Activated naive CD8-positive, alpha-beta T cell treated with anti-CD3 and anti-CD28 coated beads for 36 hours (primary cell): ENCODE measurements at places on chromosomes 6 and 20. TPM values are rescaled to one million over a fixed set of nuclear protein-coding genes. Genes with fewer than 3 reads are reported as not detected.

Gene NNAT
- total RNA-seq = 0.36 TPM

Gene TREM2
- not detected for total RNA-seq

Gene NOTCH4
- 0.88 TPM for total RNA-seq

GRCh38 chr6:48979085-48979484 lies 484.0 kb downstream of the MMUT start:
- H3K36me3 ChIP-seq = no peaks in the 10 kb centered on the region
- H3K27me3 ChIP-seq = no peaks in the 10 kb centered on the region
- DNase-seq = no peak
- no peak overlapping the region for H3K27ac ChIP-seq

DNA sequence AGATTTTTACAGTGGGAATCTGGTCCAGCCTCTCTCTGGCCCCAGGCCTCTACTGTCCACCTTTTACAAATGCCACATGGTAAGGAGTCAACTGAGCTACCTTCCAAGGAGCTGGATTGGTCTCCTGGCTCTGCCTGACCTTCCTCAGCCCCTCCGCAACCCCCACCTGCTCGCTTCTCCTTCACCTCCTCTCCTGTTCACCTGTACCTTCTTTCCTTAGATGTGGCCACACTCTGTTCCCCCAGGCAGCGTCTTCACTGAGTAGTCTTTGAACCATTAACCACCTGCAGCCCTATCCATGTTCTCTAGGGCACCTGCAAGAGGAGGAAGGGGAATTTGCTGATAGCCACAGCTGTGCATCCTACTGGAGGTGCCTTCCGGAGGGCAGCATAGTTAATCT lies 55.3 kb upstream of the DDR1 start:
- peaks cover 29% of the 10 kb centered on the region for H3K36me3 ChIP-seq
- peak overlapping the region; percentile 93 for H3K4me3 ChIP-seq
- no peaks in the 10 kb centered on the region for H3K27me3 ChIP-seq
- peak overlapping the region; percentile 99 for H3K27ac ChIP-seq
